ENCODE measurements at places on chromosomes 6 and 20.

DNA sequence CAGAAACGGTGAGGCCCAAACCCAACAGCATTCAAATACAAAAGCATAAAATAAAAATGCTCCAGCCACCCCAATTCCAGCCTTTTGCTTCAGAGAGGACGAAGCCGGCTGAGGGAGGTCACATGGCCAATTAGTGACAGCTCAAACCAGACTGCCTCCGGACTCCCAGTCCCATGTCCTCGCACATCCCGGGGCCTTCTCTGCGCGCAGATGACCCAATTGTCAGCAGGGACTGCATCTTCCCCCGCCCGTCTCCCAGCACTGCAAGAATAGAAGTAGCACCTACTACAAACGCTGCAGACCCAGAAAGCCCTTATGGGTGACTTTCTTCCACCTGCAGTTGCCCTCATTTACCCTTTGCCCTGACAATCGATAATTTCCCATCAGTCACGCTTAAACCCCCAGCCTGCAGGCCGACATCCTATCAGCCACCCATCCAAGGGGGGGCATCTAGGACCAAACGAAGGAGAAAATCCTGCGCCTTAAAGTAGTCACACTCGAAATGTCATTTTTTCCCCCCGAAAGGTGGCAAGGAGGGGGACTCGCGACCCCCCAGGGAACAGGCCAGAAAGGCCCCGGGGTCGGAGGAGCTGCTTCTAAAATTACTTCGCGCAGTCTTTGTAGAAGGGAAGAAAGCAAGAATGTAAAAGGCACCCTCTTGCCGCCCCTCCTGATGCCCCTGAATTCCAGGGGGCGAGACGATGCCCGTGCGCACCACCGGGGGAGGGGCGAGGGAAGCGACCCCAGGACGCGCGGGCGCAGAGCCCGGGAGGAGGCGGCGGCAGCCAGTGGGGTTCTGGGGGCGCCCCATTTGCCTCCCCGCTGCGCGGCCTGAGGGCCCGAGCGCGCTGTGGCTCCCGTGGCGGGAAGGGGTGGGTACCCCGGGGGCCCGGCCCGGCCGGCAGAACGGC lies 792 bp downstream of the SLC23A2 start:
- DNase-seq: no peak

- DNase-seq: no peak
These were observed 59.2 kb downstream of the KCNS1 start for GRCh38 chr20:45041464-45042337.

DNA sequence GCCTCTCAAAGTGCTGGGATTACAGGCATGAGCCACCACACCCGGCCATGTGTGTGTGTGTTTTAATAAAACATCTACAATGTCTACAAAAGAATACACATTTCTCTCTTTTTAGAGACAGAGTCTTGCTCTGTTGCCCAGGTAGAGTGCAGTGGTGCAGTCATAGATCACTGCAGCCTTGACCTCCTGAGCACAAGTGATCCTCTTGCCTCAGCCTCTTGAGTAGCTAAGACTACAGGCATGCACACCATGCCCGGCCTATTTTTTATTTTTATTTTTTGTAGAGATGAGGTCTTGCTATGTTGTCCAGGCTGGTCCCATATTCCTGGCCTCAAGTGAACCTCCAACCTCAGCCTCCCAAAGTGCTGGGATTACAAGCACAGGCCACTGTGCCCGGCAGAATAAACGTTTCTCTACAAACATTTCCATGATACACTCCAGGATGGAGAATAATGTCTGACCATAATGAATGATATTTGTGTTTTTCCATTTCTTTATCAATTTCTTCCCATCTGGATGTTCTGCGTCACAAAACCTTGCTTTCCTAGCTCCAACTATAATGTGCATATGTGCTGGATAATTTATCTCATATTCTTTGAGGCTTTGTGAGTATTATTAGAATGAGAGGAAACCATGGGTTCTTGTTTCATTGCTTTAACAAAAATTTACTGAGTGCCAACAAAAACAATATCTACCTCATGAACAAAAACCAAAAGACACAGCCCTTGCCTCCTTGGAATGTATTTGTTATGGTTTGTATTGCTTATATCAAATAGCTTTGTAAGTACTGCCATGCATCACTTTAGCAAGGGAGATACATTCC lies 28.6 kb upstream of the CCN2 start:
- DNase-seq: no peak

GRCh38 chr20:46994341-46994740 lies 99.7 kb downstream of the EYA2 start:
- peak; percentile 17 for DNase-seq

GRCh38 chr6:136959471-136959891 lies 37.4 kb downstream of the SLC35D3 start:
- DNase-seq: no peak

DNA sequence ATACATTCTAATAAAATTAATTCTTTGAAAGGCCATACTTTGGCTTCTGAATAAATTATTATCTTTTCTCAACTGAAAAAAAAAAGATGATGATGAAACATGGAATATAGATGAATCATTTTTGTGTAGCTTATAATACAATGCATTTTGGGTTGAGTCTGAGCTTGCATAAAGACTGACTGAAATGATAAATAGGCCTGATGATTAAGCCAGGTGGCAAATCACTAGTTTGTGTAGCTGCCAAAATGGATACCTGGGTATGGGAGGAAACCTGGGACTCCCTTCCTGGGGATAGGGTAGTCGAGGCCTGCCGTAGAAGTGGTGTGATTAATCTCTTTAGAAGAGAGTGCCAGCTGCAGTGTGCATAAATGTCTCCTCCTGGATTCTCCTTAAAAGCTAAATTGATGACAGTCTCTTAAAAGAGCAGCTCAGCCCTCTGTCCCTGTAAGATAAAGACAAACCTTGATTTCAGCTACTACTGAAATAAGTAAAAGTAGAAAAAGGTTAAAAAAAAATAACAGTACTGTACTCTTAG lies 275.1 kb downstream of the GRIK2 start:
- no peak for DNase-seq

- no peak for DNase-seq
These were observed 398.8 kb downstream of the ESR1 start for GRCh38 chr6:152206072-152206818.
